Fibroblast of lung (primary cell): ENCODE measurements at places on chromosomes 1 and 21. TPM values are rescaled to one million over a fixed set of nuclear protein-coding genes. Genes with fewer than 3 reads are reported as not detected.

Gene LCA5L
- 0.51 and 0.66 TPM in 2 replicates for total RNA-seq

Gene C1orf116
- not detected in 2 replicates for total RNA-seq

Gene MCOLN2
- total RNA-seq = 1.5 and 6.2 TPM in 2 replicates

Gene ZSWIM5
- 0.77 and 0.99 TPM in 2 replicates for total RNA-seq

Gene TEKT2
- total RNA-seq = 0.26 and 0.50 TPM in 2 replicates

Gene LRRN2
- 0.26 TPM in 1 of 2 replicates, not detected in the other for total RNA-seq

Gene TMEM81
- 1.8 and 2.3 TPM in 2 replicates for total RNA-seq

Gene FMOD
- 3.3 and 15.4 TPM in 2 replicates for total RNA-seq

Gene CHD5
- under 0.01 TPM in 2 replicates for total RNA-seq

Gene PMF1
- total RNA-seq = 21.6 and 24.1 TPM in 2 replicates

Gene KCNJ10
- total RNA-seq = not detected in 2 replicates

Gene SH2D1B
- total RNA-seq = not detected in 2 replicates

Gene FAM72D
- 0.26 and 1.7 TPM in 2 replicates for total RNA-seq

Gene PRKAB2
- 13.9 and 22.0 TPM in 2 replicates for total RNA-seq
